ENCODE measurements at places on chromosomes 1 and 21.

DNA sequence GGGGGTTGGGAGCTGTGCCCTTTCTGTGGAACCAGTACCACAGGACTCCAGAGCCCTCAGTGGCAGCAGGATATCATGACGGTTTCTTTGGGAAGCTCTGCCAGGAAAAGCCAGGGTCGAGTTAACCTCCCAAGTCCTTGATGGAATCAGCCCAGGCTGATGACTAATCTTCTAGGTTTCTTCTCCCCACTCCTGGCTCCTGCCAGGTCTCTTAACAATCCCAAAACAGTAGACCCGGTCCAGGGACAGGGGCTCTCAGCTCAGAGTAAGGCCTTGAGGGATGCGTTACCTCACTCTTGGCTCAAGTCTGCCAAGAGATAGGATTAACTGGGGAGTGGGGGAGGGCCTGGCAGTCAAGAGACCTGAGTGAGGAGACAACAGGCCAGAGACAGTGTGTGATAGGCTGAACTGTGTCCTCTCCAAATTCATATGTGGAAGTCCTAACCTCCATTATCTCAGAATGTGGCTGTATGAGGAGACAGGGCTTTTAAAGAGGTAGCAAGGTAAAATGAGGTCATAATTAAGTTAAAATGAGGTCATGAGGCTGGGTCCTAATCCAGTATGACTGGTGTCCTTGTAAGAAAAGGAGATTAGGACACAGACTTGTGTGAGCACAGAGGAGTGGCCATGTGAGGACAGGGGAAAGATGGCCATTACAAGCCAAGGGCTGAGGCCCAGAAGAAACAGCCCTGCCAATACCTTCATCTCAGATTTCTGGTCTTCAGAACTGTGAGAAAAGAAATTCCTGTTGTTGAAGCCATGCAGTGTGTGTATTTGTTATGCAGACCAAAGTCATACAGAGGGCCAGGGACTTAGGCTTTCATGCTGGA lies 95.0 kb downstream of the BEND5 start:
- peak; percentile 6 for DNase-seq

- DNase-seq = peak; percentile 8
Observed at GRCh38 chr1:64220241-64220640, 16.8 kb downstream of the UBE2U start.

- no peak for DNase-seq
Observed at GRCh38 chr1:62790716-62791115, 6.8 kb downstream of the ATG4C start.

DNA sequence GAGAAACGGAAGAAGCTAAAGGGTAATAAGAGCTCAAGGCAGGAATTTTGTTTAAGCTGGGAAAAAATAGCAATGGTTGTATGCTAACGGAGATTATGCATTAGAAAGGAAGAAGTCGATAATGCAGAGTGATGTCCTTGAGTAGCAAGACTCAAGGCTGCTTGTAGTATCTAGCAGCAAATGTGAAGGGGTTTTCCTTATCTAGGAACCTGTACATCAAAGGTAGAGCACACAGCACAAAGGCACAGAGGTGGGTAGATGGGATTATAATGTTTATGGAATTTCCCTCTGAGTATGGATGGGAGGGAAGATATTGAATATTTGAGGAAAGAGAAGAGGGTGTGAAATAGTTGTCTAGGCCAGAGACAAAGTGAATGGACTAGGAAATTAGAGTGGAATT lies 114.1 kb downstream of the PROX1 start:
- DNase-seq = no peak

DNA sequence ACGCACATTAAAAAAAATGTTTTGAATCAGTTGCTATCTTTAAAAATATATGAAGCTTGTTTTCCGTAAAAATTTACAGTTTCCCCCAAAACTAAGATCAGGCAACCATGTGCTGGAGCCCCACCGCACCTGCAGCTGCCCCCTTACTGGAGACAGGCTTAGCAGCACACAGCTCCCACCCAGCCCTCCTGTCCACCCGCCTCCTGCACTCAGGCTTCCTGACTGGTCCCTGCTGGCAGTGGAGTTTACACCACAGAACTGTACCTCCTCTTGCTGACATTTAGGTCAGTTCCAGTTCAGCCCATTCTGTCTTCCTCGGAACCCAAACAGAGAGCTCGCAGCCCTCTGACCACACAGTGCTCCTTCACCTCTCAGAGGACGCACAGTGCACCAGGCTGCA lies 2.1 kb downstream of the GPR161 start:
- DNase-seq = no peak

DNA sequence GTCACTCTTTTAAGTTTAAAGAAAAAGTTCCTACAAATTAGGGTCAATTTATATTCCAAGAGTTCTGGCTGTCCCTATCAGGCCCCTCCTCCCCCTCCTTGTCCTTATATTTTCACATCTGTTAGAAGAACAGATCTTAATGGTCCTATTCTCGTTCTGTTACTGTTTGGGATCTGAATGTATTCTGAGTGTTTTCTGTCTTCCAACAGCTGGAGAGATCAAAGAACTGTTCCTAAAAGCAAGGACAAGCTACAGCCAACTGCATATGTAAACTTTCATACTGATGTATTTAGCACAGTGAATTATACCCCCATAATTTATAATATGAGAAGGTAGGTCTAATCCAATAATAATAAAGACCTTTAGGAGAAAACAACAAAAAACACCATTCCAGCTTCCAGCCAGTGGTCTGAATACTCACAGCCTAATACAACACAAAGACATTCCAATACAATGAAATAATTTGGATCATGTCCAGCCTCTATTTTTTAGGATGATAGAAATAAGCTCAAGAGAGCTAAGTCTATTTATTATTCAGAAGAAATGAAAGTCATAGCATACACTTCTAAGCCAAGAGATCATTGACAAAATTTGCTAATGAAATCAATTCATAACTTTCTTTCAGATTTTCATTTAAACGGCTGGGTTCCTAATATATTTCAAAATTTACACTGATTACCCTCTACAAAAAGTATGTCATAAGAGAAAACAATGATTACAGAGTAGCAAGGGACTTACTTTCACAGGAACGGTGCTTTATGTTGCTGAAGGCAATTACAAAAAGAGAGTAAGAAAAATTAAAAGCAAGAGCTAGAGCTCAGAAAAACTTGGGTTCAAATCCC lies 25.3 kb downstream of the WLS start:
- peak; percentile 58 for DNase-seq

DNA sequence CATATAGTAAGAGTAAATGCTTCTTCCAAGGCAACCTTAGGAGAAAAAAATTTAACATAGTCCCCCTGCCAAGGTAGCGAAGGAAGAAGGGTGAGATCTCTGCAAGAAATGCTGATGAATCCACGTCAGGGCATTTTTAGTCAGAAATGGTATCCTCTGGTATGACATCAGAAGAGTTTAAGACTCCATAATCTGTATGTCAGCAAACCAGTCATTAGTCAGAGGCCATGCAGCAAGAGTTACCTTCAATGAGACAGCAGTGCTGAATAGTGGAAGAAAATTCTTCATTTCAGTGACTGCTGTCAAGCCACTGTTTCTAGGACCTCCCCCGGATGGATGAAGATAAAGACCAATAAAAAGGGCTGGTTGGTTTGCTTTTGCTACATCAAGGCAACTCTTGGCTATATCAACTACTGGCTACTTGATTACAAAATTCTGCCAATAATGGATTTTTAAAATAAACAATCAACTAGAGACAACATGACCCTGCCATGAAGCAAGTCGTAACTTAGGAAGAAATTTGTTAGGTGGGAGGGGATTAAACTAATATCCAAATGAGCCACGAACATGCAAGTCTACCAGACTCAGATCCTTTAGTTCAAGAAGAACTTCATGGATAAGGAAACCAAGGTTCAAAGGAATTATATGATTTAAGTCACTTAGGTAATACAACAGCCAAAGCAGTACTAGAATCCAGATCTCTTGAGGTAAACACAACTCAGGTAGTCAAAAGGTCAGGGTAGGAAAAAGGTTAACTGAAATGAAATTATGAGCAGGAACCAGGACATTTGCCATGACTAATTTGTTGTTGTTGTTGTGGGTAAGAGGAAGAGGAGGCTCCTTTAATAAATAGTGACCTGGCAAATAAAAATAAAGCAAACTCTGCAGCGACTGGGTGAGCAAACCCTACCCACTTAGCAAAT lies 25.6 kb upstream of the GUCA2A start:
- no peak for DNase-seq
